HuH-7.5 (cell line): ENCODE measurements at places on chromosomes 4 and X.

DNA sequence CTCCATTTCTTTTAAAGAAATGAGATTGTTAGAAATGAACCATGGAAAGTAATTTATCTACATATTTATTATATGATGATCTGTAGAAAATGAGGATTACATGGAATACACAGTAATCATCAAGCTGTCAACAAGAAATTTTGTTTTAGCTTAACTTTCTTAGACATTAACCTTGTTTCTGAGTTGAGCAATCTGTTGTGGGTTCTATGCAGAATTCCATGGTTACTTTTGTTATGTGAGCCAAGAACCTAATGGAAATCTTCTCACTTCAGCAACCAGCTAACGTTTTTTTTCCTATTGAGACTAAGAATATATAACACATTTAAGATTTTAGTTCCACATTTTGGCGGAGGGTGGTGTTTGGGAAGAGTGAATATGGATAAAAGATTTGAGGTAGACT lies 136.1 kb upstream of the SLC4A4 start:
- DNase-seq = no peak

- DNase-seq = no peak
These were observed 5.9 kb downstream of the ANXA10 start for GRCh38 chr4:168098248-168098717.

DNA sequence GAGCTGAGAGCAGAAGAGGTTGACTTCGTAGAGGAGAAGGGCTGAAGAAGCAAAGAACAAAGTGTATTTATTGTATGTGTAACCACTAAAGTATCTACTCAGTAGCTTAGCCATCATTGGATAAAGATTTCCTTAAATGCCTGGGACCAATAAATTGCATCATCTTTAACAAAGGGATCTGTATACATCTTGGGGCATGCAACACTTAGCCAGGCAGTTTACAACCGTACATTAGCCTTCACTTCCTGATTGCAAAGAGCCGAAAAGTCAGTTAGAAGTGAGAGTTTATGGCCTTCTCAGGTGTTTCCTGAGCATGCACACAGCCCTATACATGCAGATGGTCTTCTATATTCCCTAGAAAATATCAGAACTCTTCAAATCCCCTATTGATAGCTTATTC lies 68.0 kb upstream of the MAGED1 start:
- DNase-seq = no peak

DNA sequence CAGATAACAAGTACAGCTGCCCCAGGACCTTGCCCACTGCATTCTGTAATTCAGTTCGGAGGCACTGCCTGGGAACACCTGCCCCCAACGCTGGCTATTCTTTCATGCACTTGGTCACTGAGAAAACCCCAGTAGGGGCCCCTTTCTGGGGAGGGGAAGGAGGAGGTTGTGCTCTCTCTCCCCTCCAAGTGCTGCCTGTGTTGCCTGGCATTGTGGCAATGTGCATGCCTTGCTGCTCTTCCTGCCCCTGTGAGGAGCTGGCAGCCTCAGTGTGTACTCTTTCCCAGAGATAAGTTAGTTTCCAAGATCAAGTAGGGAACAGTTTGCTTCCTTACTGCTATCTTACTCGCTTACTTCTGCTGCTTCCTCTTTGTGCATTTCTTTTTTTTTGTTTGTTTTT lies 90.8 kb downstream of the AASDH start:
- DNase-seq = no peak
